DMS79 (cell line): ENCODE measurements at places on chromosomes 3 and 15.

- DNase-seq: no peak
Observed at GRCh38 chr3:175413926-175414325, 554.8 kb downstream of the NAALADL2 start.

DNA sequence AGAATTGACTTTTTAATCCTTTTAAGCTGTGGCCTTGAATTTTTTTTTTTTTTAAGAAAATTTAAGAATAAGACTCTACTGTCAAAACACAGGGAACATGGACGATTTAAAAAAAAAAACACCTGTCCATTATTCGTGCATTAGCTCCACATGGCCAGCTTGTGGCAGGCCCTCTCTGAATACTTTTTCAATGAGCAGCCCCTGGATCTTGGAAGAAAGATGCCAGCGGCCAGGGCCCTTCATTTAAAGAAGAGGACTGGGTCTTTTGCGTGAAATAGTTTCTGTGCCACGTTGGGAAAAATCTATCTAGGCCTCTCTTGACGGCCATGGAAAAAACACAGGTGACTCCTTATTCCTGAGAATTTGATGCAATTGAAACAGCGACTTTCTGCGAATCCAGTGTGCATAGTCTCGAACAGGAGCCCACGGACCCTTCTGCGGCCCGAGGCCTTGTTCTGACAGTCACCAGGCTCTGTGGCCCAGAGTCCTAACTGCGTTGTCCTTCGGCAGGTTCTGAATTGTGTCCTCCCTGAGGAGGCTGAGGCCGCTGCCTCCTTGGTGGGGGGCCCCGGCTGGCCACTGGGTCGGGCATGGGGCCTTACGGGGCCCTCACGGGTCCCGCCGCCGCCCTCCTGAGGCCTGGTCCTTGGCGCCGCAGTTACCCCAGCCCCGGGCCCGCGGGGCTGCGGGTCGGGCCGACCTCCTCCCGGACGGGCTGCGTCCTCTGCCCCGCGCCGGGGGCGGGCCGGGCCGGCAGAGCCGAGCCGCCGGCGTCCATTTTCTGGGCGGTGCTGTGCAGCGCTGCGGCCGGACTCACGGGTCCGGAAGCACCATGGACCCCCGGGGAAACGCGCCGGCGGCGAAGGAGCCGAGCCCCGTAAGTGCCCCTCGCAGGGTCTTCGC lies 33.5 kb downstream of the ZBTB38 start:
- no peak for DNase-seq

DNA sequence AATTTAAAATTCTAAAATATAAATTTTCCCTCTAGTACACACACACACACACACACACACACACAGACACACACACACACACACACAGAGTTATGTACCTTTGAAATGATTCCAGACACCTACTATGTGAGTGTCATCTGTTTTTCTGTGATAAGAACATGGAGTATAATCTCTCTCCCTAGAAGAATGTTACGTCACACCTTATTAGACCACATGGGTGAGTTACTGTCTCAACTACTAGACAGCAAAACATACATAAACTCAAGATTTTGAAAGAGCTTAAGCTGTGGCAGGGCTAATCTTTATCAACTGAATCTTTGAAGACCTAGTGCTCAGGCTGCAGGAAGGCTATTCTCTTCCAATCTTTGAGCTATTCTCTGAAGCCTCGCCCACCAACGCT lies 385.9 kb upstream of the BCHE start:
- no peak for DNase-seq

DNA sequence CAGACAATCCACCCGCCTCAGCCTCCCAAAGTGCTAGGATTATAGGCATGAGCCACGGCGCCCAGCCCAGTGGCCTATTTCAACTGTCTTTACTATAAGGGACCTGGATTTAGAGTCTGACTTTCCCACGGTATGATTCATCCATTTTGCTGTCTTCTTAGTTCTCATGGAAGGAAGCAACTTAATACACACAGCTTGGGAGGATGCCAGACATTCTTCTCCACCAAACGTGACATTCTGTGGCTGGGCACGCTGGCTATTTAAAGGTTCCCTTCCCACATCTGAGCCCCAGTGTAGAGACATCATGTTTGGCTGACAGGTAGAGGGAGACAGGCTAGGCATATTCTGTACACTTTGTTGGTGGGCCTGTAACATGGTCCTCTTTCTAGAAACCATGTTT lies 26.2 kb downstream of the FAM43A start:
- DNase-seq: no peak

DNA sequence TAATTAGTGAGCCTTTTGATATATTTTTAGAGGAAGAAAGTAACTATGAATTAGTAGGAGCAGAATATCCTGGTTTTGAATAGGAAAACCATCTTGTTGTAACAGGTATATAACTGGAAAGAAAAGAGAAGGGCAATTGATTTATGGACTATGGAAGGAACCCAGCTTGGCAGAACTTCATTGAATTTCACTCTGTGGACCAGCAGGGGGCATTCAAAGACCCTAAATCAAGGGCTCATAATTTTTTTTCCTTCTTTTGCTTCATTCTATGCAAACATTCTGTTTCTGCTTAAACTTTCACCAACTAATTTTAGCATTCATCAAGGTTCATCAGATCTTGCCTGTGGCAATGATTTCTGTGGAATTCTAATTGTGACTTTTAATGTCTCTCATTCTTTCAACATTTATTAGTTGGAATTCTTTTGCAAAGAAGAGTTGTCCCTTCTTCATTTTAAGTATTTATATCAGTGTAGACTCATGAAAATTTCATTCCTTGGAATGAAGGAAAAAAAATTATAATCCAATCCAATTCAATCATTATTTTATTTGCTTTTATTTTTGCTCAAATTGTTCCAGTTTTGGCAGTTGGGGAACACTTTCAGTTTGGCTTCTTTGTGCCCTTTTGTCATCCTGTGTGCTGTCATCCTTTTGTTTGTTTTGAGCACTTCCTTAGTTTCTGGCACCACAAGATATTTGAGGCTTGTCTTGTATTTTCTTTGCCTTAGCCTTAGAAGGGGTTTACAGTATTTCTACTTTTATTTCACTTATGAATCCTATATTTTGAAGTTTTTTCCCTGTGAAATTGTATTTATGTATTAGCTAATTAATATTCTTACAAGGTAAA lies 30.4 kb downstream of the NXPE3 start:
- no peak for DNase-seq

GRCh38 chr3:152291649-152292066 lies 22.9 kb downstream of the MBNL1 start:
- DNase-seq: no peak

DNA sequence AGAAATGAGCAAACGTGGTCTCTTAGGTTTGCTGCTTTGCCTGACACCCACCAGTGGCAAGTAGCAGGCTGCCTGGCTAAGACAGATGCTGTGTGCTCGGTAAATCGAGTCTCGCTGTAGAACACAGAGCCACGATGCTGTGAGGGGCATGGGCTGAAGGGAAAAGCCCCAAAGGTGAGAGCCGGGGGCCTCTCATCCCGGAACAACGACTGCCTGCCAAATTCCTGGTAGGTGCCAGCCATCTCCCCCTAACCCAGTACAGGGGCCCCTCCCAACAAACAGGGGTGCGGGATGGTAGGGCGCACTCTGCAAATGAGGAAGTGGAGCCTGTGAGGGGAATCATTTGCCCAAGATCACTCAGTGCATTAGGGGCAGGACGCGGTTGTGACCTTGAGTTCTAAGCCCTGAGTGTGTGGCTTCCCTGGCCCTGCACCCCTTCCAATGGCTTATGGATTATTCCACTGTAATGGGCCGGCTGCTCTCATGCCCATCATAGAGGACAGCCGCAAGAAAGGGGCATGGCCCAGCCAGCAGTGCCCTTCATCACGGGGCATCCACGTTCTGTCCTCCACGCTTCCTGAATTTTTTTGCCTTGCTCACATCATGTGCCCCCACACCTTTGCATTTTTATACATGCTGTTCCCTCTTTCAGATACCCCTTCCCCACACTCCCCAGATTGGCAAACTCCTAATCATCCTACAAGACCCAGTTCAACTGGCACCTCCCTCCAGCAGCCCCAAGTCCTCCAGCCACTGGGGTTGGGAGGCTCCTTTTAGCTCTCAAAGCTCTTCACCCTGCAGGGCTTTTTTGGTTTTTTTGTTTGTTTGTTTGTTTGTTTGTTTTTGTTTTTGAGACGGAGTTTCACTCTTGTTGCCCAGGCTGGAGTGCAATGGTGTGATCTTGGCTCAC lies 125.4 kb downstream of the NUP210 start:
- no peak for DNase-seq

- no peak for DNase-seq
Observed at GRCh38 chr3:52233968-52234367, 5.0 kb downstream of the TWF2 start.

GRCh38 chr15:52445553-52445952 lies 83.1 kb downstream of the MYO5A start:
- DNase-seq: no peak

GRCh38 chr3:157174290-157174648 lies 14.3 kb upstream of the CCNL1 start:
- peak; percentile 73 for DNase-seq

DNA sequence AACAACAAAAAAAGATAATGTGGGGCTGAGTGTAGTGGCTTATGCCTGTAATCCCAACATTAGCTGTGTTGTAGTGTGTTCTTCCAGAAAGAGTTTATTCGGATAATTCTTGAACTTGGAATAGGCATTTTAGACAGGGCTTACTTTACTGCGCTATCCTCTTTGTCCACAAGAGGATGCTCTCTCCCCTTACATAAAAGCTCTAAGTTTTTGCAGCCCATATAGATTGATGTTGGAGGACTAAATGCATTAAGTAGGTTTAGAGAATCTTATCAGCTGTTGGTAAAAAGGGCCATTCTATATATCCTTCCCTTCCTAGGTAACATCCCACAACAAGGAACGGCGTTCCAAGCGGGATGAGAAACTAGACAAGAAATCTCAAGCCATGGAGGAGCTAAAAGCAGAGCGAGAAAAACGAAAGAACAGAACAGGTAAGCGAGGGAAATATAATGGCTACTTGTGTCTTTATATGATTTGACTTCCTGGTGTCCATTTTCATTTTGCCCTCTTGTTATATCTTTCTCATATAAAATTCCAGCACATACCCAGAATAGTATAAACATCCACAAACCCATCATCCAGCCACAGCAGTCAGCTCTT lies 27.8 kb upstream of the ITPKA start:
- DNase-seq: no peak

DNA sequence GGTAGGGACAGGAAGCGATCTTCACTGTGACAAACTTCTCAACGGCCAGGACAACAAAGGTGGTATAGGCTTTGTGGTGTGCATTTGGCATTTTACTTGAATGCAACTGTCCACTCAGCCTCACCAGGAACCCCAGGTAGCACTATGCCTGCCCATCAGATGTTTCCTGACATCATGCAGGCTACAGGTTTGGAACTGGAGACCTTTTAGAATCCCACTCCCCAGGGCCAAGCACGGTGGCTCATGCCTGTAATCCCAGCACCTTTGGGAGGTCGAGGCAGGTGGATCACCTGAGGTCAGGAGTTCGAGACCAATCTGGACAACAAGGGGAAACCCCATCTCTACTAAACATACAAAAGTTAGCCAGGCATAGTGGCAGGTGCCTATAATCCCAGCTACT lies 9.6 kb downstream of the STARD5 start:
- DNase-seq: no peak

- DNase-seq: no peak
Observed at GRCh38 chr3:50218448-50218847, 13.4 kb downstream of the SLC38A3 start.

DNA sequence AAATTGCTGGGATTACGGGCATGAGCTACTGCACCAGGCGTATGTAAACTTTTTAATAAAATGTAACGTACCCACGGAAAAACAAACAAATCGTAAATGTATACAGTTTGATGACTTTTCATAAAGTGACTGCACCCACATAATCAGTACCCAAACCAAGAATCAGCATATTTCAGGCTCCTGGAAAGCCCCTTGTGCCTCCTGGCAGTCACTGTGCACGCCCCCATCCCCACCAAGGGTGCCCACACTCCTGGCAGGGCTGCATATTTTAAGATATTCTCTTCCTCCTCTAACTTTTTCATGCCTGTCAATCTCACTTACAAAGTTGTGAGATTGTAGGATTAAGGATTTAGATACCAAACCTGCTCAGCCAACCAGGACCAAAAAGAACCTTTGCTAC lies 305.5 kb downstream of the SHQ1 start:
- no peak for DNase-seq

DNA sequence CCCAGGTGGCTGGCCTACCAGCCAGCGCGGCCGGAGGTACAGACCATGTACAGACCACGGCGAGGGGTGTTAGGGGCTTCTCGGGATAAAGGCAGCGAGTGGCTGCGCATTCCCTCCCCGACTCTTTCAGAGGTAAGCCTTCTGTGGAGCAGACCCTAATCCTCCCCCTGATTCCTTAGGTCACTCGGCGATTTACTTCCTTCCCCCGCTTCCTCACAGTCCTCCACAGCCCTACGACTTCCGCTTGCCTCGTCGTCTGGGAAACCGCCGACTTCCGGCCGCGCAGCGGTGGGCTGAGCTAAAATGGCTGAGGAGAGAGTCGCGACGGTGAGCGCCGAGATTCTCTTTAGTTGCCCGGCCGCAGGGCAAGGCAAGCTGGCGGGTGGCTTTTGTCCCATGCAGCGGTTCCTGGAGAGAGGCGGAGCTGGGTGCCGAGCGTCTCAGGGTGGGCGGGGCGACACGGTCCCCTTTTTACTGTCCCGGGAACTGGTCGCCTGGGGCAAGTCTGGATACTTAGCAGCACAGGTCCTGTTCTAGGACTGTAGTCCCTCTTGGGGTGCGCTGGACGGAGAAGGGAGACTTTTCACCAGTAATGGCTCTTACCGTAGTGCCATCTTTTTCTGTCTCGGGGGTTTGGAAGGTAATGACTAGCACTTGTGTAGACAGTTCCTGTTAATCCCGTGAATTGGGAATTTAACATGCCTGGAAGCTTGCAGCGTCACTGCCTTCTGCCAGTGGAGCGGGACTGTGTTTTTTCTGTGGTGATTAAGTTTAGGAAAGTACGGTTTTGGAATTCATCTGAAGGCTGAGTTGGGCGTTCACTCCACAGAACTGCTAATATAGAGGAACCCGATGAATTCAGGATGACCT lies at the start of the genes BBS4 and HIGD2B:
TSS of gene BBS4 (plus strand) at position 283 of the 870 bp plus-strand sequence. CDS start at position 304, 21 bp downstream.
TSS of gene HIGD2B (minus strand) at position 258 of the 870 bp plus-strand sequence. CDS start 9,808 bp downstream, outside the sequence.
- DNase-seq: no peak

GRCh38 chr15:91635641-91636040 lies 217.9 kb upstream of the SLCO3A1 start:
- no peak for DNase-seq

GRCh38 chr15:88484682-88485331 lies 17.3 kb downstream of the MRPS11 start:
- no peak for DNase-seq

- DNase-seq: no peak
Observed at GRCh38 chr15:41935566-41936020, 36.8 kb downstream of the EHD4 start.

GRCh38 chr3:186081678-186082077 lies 27.2 kb downstream of the ETV5 start:
- no peak for DNase-seq

GRCh38 chr15:101114610-101115009 lies 137.2 kb downstream of the CHSY1 start:
- no peak for DNase-seq

- DNase-seq: no peak
Observed at GRCh38 chr3:128849911-128850455, 29.4 kb upstream of the ACAD9 start.

- DNase-seq: no peak
Observed at GRCh38 chr15:53378096-53378800, 381.2 kb downstream of the WDR72 start.
